ENCODE measurements at places on chromosomes 16 and 17.

DNA sequence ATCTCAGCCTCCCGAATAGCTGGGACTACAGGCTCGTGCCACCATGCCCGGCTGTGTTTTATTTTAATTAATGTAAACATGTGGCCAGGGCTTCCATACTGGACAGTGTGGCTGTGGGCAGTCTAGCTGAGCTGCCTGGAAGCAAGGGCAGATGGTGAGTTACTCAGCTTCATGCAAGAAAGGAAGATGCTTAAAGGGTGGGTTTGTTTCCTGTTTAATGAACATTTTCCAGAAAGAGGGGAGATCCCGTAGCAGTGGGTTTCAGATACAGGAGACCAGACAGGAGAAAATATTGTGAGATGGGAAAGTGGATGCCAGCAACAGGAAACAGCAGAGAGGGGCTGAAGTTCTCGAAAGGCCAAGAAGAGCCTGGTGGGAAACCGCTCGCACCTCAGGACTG lies 7.3 kb downstream of the MAPK8IP3 start:
- DNase-seq, result no peak

GRCh38 chr16:66858740-66859396 lies 14.7 kb downstream of the CA7 start:
- no peak for DNase-seq

GRCh38 chr16:24217461-24217860 lies 38.7 kb upstream of the CACNG3 start:
- no peak for DNase-seq

DNA sequence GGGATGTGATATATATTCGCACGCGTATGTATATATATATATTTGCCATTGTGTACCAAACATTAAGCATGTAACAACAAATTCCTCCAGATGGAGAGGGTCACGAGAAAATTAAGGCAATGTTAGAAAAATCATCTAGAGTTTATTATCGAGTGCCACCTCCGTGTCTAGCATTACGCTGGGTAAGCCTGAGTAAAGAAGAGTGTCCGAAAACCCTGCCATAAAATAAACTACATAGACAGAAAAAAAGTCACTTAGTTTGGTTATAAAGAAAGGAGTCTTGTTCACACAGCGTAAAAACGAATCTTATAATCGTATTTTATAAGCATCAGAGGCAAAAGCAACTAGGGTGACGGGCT lies 644 bp upstream of the RHOT1 start:
- no peak for DNase-seq

GRCh38 chr17:33091271-33091670 lies 99.6 kb downstream of the SPACA3 start:
- no peak for DNase-seq

GRCh38 chr16:57600952-57601580 lies 27.4 kb upstream of the ADGRG1 start:
- DNase-seq, result no peak

- no peak for DNase-seq
Measured at GRCh38 chr17:65504141-65504540, 57.3 kb downstream of the AXIN2 start.

Data from glutamatergic neuron (in vitro differentiated cells).